Activated CD4-positive, alpha-beta T cell treated with anti-CD3 and anti-CD28 coated beads for 4 hours (primary cell): ENCODE measurements at places on chromosomes 5 and 9.

GRCh38 chr5:59401637-59402036, 491.9 kb downstream of the PDE4D start:
- DNase-seq: no peak

DNA sequence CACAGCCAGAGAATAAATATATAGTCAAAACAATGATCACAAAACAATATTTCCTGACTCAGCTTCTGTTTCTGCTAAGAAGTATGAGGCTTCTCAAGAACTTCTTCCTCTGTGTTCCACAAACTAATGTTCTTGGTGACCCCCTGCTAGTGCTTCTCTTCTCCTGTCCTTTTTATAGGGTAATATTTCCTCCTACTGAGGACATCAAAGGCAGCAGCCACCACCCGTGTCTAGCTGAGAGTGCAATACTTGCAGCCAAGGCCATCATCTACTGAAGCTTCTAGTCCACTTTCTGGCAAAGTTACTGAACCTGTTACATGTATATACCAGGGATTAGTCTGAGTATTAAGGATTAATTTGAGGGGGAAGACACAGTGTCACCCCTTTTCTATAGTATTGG, 83.7 kb upstream of the SLC12A2 start:
- DNase-seq: no peak

DNA sequence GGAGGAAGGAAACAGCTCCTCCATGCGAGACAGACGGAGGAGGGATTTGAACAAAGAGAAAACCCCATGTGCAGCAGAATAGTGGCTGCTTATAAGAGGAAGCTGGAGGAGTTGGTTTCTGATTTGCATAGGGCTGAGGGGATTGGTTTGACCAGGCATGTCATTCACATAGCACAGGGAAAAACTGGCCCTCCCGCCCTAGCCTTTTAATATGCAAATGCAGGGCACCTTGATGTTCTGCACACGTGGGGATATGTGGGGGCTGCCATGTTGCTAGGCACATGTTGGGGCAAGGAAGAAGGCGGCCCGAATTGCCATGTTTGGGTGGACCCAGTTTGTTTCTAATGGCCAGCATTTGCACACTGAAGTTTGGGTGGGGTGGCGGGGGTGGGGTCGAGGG, 42.2 kb downstream of the OSMR start:
- DNase-seq: no peak

GRCh38 chr9:71687676-71688075, 80.6 kb downstream of the CEMIP2 start:
- no peak for DNase-seq

DNA sequence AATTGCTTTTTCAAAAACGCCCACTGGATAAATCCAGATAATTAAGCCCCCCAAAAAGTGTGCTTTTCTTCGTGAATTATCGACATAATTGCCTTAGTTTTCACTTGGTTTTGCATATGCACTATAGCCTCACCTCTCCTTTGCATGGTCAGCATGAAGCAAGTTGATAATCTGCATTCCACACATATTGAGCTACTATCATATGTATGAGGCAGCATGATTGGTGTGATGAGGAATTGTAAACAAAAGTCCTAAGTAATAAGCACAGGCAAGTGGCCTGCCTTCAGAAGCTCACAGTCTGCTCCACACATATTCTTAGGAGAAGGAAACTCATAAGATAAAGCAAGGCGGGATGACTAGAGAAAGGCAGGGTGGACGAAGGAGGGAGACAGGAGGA, 33.8 kb downstream of the MED10 start:
- no peak for DNase-seq

DNA sequence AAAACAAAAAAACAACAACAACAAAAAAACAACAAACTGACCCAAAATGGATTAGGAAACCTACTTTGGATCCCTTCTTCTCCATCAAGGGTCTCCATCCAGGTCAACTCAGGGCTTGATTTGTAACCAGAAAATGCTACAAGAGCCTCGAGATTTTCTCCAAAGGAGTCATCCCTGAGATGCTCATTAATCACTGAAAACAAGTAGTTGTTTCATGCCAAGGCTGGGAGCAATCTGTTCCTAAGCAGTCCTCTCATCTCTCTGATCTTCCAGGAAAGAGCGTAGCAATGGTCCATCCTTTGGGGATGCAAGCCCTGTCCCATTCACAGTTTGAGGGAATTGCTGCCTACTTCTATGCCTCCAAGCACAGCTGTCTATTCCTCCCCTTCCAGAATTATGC, 203.0 kb upstream of the MAP3K1 start:
- DNase-seq: no peak

GRCh38 chr5:51382521-51383130, 622 bp upstream of the ISL1 start:
- DNase-seq: no peak

DNA sequence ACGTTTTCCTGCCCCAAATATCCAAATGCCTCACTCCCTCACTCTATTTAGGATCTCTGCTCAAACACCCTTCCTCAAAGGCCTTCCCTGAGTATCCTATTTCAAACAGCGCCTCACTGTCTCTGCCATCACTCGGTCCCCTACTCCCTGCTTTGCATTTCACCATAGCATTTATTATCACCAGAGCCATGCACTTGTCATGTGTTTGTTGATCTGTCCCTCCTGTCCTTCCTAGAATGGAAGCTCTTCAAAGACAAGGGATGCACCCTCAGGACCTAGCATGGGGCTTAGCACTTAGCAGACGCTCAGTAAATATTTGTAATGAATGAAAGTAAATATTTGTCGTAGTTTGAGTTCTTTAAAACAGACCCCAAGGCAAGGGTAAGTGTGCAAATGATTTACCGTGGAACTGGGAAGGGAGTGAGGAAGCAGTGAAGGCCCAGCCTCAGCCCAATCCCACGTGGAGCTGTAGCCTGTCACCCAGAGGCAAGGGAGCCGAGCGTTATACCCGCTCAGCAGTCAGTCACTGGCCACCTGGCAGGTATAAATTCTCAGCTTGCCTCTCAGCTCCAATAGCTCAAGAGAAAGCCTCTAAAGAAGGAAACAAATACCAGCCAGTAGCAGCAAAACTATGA, 97.7 kb upstream of the KIF2A start:
- no peak for DNase-seq

- DNase-seq: no peak
Measured at GRCh38 chr9:89768650-89769071, 163.8 kb downstream of the GADD45G start.

DNA sequence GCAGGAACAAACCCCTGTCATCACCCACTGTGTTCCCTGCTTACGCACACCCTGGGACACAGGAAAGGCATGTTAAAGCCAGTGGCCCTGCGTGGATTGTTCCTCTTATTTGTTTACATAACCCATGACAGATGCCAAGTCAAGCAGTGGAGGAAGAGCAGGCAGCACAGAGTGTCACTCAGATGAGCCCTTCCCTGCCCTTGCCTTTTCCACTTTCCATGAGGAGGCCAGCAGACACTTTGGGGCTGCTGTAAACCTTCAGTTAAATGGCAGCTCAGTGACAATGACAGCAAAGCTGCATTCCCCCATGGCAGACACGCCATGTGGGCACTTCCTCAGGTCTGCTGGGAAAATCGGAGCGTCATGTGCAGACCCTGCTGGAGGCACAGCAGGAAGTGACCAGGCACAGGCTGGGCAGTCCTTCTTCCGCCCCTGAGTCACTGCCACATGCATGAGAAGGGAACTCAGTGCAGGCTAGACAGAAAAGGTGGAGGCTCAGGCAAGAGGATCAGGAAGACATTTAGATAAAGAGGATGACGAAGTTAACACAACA, 216.8 kb upstream of the PIK3R1 start:
- DNase-seq: no peak

DNA sequence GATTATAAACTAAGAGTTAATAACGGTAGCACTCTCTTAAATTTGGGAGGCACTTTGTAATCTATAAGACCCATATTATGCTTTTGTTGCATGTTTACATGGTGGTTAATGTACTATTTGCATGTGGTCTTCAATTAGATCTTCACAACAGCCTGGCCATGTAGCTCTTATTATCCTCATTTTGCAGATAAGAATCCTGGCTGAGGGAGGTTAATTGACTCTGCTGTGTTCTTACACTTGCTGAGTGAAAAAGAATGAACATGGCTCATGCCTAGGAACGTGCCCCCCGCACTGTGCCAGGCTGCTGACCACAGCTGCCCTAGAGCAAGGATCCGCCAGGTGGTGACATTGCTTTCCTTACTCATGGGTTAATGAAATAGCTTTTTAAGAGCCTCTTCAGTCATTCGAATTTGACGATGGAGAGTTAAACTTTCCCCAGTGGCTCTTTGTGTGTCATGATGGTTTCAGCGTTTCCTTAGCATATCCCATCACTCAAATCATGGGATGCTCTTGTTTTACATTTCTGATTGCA, 97.9 kb downstream of the CDH6 start:
- DNase-seq: no peak

DNA sequence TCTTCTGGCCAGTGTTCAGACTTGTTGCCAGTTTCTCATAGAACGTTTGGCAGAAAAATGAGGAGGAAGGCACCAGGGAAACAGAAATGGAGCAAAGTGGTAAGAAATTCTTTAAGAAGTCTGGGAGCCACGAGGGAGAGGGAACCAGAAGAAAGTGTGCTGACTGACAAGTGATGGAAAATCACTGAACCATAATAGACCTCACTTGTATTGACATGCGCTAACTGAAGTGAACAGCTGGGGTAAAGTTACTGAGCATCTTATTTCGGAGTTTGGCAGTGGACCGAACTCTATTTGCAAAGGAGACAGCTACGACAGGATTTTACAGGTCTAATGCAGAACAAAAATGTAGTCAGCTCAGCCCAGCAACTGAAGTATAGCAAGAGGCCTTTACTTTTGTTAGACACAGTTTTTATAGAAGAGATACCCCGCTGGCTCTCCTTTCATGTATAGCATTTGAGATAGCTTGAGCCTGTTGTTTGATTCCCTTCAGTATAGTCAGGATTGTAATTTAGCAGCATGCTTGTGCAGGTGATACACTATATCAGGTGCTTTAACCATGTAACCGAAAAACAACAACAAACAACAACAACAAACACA, 53.6 kb downstream of the HMHB1 start:
- no peak for DNase-seq

DNA sequence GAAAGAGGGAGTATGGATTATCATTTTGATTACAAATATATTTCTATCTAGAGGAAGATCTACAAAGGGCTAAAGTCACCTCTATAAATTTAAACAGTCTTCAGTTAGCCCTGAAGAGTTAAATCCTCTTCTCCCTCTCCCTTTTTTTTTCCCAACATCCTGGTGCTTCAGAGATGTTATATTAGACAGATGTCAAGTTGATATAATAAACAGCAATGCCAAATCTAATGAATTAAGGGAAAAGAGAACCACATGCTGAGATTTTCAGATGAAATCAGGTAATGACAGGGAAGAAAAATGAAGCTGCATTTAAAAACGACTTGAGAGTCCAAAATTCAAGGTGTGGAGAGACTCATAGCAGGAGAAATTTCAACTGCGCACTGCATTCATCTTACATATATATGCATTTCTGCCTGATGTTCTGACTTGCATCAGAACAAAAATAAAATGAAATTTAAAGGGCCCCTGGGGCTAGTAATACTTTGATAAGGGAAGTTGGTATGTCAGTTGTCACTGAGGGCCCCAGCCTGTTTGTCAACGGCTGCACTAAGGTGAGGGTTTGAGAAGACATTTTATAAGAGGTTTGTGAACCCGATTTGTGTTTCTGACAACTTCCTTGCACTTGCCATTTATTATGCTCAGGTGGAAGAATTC, 338.9 kb upstream of the PANK3 start:
- no peak for DNase-seq

GRCh38 chr9:5288591-5288990, 15.9 kb downstream of the RLN2 start:
- DNase-seq: no peak

DNA sequence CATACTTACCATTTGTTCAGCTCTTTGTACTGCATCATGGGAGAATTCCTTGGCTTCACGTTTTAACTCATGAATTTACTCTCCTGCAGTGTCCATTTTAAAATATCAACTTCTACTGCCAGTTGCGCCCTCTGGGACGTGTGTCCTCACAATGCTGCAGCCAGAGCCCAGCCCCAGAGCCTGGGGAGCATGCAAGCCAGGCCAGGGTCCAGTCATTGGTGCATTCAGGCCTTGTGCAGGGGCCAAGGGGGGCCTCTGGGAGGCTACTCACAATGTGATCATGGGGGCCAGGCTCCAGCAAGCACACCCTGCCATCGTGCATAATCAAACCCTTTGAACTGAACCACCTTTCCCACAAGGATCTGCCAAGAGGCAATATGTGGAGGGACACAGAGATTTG, 105.6 kb upstream of the CCDC112 start:
- no peak for DNase-seq

DNA sequence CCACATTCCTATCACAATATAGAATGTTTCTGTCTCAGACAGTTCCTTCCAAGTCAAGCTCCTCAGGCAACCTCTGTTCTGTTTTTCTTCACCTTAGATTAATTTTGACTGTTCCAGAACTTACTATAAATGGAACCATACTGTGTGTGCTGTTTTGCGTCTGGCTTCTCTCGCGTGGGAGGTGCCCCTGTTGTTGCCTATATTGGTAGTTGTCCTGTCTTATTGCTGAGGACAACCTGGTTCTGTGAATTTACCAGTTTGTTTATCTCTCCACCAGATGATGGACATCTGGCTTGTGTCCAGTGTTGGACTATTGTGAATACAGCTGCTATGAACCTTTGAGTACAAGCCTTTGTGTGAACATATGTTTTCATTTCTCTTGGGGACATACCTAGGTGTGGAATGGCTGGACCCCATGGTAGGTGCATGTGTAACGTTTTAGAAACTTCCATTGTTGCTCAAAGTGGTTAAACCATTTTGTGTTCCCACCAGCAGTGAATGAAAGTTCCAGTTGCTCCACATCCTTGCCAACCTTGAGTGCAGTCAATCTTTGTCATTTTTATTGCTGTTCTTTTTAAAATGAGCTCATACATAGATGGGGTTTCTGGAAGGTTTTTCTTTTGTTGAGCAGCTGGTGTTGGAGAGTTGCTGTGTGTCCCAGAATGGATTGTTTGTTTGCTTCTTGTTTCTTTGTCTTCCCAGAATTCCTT, 18.1 kb downstream of the HMCN2 start:
- DNase-seq: no peak

DNA sequence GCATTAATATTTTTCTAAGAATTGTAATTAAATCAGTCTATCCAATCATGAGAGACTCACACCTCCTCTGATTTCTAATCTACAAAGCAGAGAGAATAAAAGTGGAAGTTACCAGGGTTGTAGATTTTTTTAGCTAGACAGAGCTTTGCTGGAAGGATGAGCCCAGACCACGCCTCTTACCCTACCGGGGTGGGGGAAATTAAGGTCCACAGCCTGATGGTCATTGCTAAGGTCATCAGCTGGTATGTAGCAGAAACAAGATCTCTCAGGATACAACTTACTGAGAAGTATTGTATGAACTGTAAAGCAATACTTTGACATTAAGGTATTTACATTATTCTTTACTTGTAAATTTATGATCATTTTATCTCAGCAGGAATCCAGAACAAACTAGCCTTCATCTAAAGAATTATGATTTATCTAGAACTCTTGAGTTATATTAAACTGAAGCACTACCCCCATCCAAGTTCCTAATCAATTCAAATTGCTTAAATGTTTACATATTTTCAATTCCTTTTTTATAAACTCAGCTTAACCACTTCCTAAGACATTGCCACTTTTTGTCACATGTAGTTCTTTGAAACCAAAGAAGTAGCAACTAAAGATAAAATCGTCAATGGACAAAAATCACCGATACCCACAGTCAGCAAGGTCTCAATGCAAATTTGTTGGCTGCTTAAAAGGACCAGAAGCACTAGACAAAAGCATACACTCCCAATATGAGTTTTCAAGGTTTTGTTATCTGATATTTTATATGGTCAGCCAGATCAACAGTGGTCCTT, 225.8 kb upstream of the DAPK1 start:
- no peak for DNase-seq

GRCh38 chr9:19160085-19160484, 32.8 kb upstream of the PLIN2 start:
- DNase-seq: no peak

- DNase-seq: no peak
Measured at GRCh38 chr9:123922911-123923310, 7.0 kb downstream of the DENND1A start.
